ENCODE measurements at places on chromosomes 2 and 18. TPM values are rescaled to one million over a fixed set of nuclear protein-coding genes. Genes with fewer than 3 reads are reported as not detected.

The UGT1A3 gene
- not detected for total RNA-seq

The SLC11A1 gene
- total RNA-seq = 0.05 TPM

The ELOA2 gene
- total RNA-seq = not detected

The ATP5MC3 gene
- 163 TPM for total RNA-seq

The EMILIN2 gene
- 9.9 TPM for total RNA-seq

The INHBB gene
- 2.4 TPM for total RNA-seq

The RESP18 gene
- total RNA-seq = not detected

The CD207 gene
- total RNA-seq = not detected

The CCDC68 gene
- total RNA-seq = 0.97 TPM

The CHRND gene
- total RNA-seq = not detected

The SCN3A gene
- total RNA-seq = 0.35 TPM

The CHPF gene
- total RNA-seq = 37.0 TPM

The VAMP8 gene
- 14.1 TPM for total RNA-seq

The IL1F10 gene
- not detected for total RNA-seq

The TRABD2A gene
- total RNA-seq = 1.3 TPM

The ZNF521 gene
- 118 TPM for total RNA-seq

The PXDN gene
- 1,930 TPM for total RNA-seq

The NIF3L1 gene
- 13.5 TPM for total RNA-seq

- DNase-seq = no peak
Observed at GRCh38 chr18:75089748-75090327, 119.1 kb downstream of the PTGR3 start.

DNA sequence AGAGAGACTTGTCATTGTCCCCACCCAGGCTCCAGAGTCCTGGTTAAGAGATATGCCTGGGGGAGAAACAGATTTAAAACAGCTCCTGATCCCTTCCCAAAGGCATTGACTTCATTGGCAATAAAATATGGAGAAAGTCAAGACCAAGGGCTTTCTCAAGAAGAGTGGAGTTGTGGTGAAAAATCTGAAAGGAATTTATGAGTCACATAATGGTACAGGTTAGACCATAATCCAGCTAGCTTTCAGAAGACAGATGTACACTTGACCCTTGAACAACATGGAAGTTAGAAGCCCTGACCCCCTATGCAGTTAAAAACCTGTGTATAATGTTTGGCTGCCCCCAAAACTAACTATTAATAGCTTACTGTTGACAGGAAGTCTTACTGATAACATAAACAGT is 599.1 kb upstream of the SOX11 start:
- no peak for DNase-seq

GRCh38 chr18:62399781-62400308 is 74.7 kb downstream of the TNFRSF11A start:
- peak; percentile 16 for DNase-seq

DNA sequence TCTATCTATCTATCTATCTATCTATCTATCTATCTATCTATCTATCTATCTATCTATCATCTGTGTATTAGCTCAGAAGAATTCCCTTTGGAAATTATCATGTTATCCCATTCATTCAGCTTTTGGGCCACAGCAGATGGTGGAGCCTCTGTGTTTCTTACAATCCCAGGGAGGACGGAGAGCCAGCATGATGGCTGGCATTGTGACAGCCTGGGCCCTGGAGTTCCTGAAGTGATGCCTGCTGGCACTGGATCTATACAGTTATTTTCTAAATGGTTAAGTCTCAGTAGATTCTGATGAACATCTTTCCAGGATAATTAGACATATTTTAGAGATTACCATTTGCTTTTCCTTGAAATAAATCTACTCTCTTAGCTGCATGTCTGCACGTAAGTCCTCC is 385.4 kb upstream of the NXPH2 start:
- no peak for DNase-seq

- DNase-seq = no peak
Observed at GRCh38 chr2:241767464-241768250, 9.0 kb upstream of the GAL3ST2 start.

- DNase-seq = no peak
Observed at GRCh38 chr2:232038251-232038880, 76.9 kb downstream of the DIS3L2 start.

- no peak for DNase-seq
Observed at GRCh38 chr18:33840212-33840593, 262.2 kb downstream of the ASXL3 start.

DNA sequence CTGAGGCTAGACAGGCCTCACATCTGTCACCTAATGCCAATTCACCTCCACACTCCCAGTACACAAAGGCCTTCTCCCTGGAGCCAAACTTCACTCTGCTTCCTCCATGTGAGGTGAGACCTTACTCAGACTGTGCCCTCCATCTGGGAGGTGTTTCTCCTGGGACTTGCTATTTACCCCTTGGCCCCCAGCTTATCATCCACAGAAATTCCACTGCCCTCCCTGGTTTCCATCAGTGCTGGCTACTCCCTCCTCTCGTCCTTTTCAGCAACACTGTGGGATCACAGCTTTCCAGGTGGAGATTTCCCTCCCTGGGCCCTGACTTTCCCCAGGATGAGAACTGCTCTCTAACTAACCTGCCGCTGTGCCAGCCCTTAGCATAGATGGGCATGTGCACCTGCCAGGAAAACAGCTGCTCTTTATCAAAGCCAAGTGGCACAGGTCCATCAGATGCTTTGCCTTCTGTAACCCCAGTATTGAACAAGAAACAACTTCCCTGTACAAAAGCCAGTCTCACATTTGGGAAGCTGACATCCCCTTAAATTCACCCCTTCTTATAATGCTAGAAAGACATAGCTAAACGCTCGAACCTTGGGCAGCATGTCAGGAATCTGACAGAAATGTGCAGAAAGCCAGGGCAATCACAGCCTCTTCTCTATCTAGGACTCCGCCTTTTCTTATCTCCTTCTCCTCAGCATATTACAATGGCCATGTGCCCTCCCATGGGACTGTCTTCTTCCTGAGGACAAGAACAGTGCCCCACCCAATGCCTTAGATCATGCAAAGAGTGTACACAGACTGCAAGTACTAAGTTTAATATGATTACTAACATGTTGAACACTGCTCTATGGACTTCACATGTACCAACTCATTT is 535.5 kb upstream of the ID2 start:
- DNase-seq = no peak

GRCh38 chr2:118049816-118050140 is 35.9 kb upstream of the CCDC93 start:
- no peak for DNase-seq

- DNase-seq = no peak
Observed at GRCh38 chr18:38981389-38981788, 1415.8 kb upstream of the CELF4 start.

GRCh38 chr2:63975437-63976124 is 43.6 kb downstream of the VPS54 start:
- no peak for DNase-seq

- no peak for DNase-seq
Observed at GRCh38 chr2:14751581-14751980, 119.1 kb downstream of the LRATD1 start.

GRCh38 chr2:126765395-126765794 is 109.4 kb downstream of the GYPC start:
- no peak for DNase-seq

DNA sequence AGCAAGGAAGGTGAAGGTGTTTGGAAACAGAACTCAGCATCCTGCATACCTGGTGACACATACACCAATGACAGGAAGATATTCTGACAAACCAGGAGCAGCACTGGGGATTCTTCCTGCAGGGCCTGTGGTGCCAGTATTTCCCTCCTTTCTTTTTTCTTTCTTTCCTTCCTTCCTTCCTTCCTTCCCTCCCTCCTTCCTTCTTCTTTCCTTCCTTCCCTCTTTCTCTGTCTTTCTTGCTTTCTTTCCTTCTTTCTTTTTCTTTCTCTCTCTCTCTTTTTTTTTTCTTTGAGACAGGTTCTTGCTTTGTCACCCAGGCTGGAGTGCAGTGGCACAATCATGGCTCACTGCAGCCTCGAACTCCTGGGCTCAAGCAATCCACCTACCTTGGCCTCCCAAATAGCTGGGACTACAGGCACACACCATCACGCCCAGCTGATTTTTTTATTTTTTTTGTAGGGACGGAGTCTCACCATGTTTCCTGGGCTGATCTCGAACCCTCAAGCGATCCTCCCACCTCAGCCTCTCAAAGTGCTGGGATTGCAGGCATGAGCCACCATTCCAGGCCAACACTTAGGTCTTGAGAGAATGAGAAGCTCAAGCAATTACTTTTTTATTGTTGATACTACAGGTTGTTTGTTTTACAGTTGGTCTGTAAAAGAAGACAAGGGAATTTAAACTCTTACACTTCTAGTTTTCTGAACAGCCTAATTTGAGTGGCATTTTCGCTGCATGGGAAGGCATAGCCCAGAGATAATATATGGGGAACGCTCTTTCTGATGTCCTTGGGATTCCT is 54.7 kb upstream of the GATA6 start:
- DNase-seq = no peak

GRCh38 chr2:100692381-100692780 is 127.6 kb upstream of the NPAS2 start:
- no peak for DNase-seq

DNA sequence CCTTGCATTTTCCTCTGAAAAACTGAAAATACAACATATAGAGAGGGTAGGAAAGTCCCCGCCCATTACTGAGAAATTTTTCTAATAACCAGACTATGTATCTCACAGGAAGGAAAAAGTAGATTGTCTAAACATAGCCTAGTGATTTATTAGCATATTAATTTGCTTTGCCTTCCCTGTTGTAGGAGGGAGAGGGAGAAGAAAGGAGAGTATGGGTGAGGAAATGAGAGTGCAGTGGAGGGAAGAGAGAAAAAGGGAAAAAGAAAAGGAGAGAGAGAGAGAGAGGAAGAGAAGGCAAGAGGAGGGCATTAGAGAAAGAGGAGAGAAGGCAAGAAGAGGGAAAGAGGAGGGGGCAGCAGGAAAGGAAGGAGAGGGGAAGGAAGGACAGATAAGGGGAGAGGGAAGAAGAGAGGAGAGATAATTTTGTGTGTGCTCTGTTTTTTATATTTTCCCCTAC is 3.6 kb upstream of the KYNU start:
- no peak for DNase-seq

- no peak for DNase-seq
Observed at GRCh38 chr2:1870431-1870830, 126.1 kb upstream of the PXDN start.

DNA sequence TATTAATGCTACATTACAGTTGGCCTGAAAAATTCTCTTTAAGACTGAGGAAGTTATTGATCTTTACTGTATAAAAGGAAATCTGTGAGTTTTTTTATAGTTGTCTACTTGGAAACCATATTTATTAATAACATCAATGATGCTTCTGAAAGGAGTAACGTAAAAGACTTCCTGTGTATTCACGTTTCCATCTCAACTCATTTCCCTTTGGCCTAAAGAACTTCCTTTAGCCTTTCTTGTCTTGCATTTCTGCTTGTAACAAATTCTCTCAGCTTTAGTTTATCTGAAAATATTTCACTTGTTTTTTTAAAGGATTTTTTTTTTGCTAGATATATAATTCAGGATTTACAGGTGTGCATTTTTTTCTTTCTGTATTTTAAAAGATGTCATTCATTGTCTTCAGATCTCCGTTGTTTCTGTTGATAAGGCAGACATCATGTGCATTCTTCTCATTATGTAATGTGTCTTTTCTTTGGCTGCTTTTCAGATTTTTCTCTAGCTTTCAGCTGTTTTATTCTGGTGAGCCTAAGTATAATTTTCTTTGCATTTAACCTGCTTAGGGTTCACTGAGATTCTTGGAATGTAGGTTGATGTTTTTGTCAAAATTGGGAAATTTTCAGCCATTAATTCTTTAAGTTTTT is 159.0 kb upstream of the DAPL1 start:
- peak; percentile 54 for DNase-seq

DNA sequence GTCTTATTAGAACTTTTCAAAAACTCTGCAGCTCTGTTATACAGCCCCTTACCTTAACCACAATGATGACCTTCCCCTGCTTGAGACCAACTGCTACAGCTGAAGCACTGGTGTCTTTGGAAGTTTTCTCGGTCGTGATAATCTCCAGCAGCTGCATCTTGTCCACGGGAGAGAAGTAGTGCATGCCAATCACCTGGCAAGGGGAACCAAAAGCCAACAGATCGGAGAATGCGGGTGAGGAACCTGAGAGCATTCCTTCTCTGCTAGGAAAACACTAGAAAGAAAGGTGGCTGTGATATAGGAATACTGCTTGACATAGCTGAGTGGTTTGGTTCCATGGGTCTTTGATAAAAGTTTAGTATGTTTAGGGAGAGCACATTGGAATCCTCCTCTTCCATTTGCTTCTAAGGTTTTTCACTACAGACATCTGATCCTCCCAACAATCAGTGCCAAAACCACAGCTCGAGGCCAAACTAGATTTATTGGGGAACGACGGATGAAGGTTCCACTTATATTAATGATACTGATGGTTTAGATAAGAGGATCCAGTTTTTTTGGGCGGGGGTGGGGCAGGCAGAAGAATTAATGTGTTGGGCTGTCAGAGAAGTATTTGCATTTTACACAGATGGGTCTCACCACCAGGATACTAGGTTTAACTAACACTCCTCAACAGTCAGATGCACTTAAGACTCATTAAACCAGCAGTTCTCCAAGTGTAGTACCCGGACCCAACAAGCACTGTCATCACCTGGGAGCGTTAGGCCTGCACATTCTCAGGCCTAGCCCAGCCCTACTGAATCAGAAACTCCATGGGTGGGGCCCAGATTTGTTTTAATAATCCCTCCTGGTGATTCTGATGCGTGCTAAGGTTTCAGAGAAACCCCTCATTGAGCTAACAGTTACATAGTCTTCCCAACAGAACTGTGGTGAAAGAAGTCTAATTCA is 22.4 kb downstream of the GAREM2 start:
- no peak for DNase-seq

- no peak for DNase-seq
Observed at GRCh38 chr2:84817239-84817655, 63.6 kb downstream of the TRABD2A start.

- DNase-seq = no peak
Observed at GRCh38 chr18:26963292-26963691, 97.8 kb upstream of the AQP4 start.

- DNase-seq = no peak
Observed at GRCh38 chr2:31945572-31945935, 65.3 kb downstream of the MEMO1 start.

DNA sequence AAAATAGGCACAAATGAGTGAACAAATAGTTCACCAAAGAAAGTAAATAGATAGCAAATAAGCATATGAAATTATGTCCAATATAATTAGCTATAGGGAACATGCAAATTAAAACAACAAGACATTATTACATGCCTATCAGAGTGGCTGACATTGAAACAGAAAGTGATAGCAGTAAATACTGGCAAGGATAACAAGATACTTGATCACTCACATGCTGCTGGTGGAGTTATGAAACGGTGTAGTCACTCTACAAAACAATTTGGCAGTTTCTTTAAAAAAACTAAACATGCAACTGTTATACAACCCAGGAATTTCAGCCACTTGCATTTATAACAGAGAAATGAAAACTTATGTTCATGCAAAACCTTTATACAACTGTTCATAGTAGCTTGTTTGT is 439.2 kb upstream of the ACVR2A start:
- DNase-seq = no peak
